ENCODE measurements at places on chromosomes 7 and 10.
A peak's percentile ranks its signal among the peaks of the same experiment; 100 is the strongest.

- DNase-seq: peak; percentile 23
These were observed 41.0 kb upstream of the RAPGEF5 start for GRCh38 chr7:22397981-22398380.

DNA sequence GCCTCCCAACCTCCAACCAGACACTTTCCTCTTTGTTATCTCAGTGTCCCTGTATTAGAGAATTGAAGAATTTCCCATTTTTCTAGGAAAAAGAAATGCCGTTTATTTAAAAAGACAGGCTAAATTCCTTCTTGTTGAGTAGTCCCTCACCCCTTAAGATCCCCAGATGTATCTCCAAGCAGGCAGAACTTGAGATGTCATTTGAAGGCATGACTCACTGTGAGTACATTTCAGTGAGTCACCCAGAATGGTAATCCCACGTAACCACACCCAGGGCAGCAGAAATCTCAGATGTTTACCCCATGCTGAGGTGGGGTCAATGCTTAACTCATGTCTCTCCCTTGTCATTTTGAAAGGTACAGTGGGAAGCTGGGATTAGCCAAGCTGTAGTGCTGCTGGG is 4.4 kb downstream of the ZNF655 start:
- peak; percentile 98 for DNase-seq

DNA sequence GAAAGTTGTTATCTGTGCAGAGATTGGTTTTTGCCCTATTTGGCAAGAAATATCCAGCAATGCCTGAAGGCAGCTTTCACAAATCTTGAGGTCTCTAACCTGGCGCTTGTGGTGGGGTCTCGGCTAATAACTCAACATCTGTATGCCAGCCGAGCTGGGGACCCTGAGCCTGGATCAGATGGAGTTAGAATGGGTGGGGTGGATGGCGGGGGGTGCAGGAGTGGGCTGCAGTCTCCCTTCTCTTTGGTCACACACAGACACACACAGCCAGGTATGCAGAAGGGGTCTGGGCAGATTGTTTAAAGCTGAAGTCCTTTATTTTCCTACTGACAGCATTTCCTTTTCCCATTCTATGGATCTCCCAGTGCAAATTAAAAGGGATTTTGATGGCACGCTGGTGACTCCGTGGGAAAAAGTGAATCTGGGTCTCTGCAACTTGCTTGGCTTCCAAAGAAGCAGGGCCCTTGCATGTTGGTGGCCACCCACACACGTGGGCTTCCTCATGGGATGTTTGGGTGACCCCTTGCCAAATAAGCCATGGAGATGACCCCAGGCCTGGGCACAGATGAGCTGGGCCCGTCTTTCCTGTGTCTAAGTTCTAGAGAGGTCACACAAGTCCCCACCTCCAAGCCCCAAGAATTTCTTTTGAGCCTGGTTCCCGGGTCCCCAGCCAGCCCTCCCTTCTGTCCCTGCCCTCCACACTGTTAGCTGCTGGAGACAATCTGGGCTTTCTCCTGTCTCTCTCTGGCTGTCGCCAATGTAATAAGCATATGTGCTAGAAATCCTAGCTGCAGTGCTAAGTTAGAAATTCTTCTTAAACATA is 39.9 kb upstream of the EMX2 start:
- no peak for DNase-seq

GRCh38 chr10:100709146-100710082 is 36.0 kb upstream of the PAX2 start:
- DNase-seq: no peak

DNA sequence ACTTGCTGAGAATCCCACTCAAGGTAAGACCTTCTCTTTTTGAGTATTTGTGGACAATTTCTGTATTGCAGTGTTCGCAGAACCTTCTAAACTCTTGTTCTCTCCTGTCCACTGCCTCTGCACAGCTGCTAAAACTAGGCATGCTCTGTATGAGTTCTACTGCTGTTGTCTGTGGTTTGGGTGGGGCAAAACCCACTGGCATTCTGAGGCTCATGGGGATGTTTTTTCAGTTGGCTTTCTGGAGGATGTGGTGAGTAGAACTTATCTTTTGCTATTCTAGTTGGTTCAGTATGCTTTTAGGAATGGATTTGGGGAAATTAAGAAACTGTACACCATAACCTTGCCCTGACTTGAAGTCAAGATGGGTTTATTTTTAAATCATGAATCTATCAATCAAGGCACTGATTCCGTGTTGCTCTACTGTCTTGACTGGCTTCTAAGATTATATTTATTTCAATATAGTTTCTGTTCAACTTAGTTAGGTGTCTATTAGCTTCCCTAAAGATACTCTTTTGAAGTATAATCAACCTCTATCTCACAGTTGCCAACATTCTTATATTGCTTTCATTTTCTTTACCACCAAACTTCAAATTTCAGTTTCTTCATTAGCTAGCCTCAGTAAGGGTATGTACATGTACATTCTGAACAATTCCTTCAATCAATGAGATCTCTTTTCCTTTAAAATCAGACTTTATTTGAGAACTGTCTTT is 25.0 kb upstream of the C1GALT1 start:
- DNase-seq: peak; percentile 79

DNA sequence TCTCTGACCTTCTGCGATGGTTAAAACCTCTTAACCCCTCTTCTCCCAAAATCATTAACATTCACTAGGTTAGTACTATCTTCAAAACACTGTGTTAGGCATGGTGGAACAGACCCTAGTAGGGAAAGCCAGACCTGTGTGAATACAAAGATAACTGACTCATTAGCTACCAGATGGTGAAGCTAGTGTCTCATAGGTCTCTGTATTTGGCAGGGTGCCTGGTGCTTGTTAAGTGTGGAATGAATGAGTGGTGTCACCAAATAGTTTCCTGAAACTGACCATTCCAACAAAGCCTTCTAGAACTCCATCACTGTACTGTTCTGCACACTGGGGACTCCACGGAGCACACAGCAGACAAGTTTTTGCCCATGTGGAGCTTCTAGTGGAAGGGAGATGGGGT is 27.7 kb upstream of the TM9SF3 start:
- DNase-seq: peak; percentile 94

- DNase-seq: no peak
These were observed 89.3 kb upstream of the PDGFA start for GRCh38 chr7:608954-609353.

DNA sequence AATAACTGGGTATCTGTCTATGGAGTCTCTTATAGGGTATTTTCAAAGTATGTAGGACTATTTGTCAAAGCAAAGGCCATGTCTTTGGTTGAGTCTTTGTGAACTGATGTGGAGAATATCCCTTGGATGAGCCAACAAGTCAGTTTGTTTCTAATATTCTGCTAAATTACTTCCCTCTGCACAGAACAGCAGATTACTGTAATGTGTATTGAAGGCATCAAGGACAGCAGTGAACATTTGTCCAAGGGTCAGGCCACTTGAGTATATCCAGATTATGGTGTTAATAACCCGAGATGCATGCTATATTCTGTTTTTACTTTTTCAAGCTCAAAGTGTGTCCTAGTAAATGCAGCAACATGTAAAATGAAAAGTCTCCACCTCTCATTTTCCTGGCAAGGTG is 144.2 kb upstream of the GLI3 start:
- DNase-seq: no peak

DNA sequence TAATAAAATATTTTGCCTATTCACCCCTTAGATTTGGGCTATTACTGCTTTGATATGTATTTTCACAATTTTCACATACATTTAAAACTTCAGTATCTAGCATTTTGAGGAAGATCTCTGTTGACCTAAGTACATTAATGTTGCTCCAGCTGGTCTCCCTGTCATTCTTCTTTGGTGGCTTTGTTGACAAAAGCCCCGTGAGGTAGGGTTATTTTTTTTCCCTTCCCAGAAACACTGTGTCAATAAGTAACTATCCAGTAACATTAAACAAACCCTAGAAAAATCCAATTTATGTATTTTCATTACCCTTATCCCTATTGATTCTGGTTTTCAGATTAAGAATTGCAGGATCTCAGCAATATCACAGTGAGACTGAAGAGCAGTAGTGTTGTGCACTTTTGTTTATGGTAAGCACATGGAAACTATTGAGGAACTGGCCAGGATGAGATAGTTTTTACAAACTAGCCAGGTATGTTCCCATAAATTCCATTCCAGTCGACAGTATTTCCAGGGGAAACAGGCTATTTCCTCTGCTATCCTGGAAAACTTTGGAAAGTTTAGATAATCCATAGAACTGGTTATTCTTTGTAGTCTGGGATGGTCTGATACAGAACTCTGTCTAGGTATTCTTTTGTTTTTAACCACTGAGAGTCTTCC is 198.2 kb downstream of the PON1 start:
- DNase-seq: no peak

DNA sequence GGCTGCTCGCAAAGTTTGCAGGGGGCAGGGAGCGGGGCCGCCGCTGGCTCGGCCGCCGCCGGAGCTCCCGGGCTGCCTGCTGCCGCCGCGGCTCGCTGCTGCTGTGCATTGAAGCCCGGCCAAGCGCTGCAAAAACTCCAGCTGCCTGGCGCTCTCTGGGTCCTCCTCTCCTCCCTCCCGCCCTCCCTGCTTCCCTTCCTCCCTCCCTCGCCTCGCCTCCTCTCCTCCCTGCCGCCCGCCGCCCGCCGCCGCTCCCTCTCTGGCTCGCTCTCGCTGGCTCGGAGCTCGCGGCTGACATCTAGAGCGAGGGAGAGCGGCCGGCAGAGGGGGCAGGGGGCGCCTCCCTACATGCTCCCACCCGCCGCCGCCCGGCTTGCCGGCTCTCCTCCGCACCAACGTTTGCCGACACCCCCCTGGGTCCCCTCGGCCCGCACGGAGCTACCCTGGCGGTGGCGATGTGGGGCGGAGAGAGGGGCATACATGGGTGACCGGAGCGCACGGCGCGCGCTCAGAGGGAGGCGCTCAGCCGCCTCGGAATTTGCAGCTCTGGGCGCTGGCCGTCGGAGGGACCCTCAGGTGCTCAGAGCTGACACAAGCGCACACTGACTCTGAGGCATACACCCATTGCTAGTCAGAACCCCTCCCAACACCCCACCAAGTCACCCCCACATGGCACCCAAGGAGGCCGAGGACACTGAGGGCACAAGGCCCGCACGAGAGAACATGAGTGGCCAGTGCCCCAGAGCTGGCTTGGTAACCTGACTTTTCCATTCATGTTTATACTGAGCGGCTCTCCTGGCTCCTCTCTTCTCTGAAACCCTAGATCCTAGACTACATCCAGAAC is 1.2 kb upstream of the PLXNA4 start:
- DNase-seq: no peak

DNA sequence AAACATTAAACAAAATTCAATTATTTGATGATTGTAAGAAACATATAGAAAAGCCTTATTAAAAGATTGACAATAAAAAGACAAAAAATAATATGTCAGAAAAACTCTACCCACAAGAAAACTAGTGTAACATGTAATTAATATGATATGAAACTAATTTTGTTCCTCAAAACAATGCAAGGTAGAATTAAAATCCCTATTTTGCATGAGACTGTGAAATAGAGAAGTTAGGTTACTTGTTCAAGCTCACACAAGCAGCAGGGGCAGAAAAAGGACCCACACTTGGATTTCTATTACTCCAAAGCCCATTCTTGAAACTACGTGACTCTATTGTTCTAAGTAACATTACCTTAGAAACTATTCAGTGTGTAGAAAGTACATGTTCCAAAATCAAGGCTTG is 96.4 kb downstream of the KCNMA1 start:
- no peak for DNase-seq

DNA sequence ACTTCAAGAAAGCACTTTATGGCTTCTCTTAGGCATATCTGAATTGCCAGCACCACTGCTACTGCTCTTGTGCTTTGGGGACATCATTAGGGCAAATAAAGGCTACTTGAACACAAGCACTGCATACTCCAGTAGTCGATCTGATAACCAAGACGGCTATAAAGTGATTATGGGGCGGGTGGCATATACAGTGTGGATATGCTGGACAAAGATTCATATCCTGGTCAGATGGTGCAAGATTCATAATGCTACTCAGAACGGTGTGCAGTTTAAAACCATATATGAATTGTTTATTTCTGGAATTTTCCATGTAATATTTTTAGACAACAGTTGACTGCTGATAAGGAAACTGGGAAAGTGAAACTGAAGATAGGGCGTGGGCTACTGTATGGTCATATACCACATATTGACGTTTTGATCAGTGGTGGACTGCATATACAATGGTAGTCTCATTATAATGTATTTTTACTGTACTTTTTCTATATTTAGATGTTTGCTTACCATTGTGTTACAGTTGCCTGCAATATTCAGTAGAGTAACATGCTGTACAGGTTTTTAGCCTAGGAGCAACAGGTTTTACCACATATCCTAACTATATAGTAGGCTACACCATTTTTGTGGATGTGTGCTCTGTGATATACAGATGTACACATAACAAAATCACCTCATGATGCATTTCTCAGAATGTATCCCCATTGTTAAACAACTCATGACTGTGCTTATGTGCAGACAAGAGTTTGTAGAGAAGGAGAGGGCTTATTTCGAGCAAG is 15.2 kb downstream of the ANLN start:
- DNase-seq: no peak

- no peak for DNase-seq
These were observed 3.6 kb upstream of the TLL2 start for GRCh38 chr10:96517284-96517683.

GRCh38 chr10:27857616-27858015 is 112.0 kb upstream of the MKX start:
- no peak for DNase-seq

GRCh38 chr10:106540645-106541044 is 623.9 kb downstream of the SORCS1 start:
- DNase-seq: peak; percentile 13

GRCh38 chr7:108009873-108010272 is 6.9 kb upstream of the LAMB1 start:
- DNase-seq: no peak

GRCh38 chr10:69222157-69223027 is 2.3 kb downstream of the HKDC1 start:
- peak; percentile 45 for DNase-seq

- DNase-seq: no peak
These were observed 76.6 kb downstream of the SEMA3C start for GRCh38 chr7:80842022-80842790.

DNA sequence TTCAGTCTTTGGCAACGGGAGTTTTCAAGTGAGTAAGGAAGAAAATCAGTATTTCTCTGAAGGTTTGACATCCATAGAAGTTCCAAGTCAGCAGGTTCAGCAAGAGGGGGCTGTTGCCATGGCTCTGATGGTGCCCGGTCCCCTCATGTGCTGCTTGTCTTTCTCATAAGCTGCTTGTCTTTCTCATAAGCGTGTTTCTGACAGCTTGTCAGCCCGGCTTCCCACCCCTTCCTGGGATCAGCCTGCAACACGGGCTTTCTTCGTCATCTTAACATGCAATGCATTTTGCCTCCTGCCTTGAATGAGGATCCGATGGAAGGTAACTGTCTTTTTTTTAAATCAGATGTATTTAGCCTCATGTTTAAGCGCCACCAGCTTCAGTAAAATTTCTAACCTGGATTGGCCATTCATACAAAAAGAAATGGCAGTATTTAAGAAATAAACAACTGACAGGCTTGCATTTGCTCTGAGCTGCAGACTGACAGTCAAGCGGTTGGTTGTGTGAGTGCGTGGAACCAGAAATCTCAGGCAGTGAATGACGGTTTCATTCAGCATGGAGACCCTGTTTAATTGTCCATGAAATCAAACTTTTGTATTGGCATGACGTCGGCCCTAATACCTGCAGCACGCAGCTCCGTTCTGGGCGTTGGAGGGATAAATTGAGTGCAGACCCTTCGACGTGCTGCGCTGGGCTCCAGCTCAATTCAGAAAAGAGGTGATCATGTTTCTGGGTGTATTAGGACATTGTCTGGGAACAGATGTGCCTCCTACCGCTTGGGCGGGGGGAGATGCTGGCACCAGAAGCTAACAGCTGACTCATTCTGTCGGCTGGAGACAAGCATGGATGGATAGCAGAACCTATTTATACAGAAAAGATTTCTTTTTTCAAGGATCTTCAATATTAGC is 454.7 kb upstream of the FOXK1 start:
- DNase-seq: no peak

Data from HFFc6 (cell line).